ENCODE measurements at places on chromosomes 6 and 20.

GRCh38 chr20:44035924-44036323 is 121.3 kb downstream of the TOX2 start:
- DNase-seq: no peak

- DNase-seq: no peak
These were observed 168.5 kb downstream of the SYNDIG1 start for GRCh38 chr20:24637941-24638340.

GRCh38 chr20:38000293-38000692 is 33.0 kb downstream of the TTI1 start:
- no peak for DNase-seq

DNA sequence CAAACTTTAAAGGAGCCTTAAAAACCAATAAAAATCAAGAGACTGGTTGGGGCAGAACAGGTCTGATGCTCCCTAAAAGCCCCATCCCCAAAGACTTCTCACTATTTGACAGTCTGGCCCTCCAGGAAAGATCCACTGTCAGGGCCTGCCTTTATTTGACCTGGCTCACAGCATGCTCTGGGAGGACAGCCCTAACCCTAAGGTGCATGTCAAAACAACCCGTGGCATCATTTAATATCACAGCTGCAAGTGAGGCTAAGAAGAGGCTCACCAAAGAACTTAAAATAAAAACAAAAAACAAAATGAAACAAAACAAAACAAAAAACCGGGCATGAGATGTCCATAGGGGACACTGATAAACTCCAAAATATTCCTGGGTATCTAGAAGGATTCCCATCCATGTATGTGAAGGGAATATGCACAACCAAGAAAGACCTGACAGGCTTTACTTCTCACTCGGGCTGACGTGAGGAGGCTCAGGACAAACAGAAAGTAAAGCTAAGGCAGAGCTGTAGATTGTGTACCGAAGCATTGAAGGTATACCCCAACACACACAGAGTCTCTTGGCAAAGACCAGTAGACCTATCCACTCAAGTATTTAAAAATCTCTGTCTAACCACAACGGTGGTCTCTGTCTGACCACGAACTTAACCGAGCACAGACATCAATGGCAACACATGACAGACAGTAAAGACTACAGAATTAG is 57.3 kb downstream of the AHI1 start:
- no peak for DNase-seq

DNA sequence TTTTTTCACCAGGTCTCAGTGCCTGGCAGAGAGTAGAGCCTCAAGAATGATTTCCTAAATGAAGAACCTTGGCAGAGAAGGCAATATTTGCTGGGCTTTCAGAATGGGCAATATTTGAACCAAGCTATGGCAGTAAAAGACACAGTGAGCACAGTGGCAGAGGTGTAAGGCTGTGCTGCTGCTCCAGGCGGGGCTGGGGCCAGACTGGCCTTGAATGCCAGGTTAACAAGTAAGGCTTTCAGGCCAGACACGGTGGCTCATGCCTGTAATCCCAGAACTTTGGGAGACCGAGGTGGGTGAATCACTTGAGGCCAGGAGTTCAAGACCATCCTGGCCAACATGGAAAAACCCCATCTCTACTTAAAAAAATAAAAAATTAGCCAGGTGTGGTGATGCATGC is 8.5 kb upstream of the MYL9 start:
- DNase-seq: no peak

- DNase-seq: peak; percentile 92
These were observed at the start of gene MTCL3 for GRCh38 chr6:127518710-127519468. Gene MTCL3, minus strand, starts transcription at chr6:127519335.

- DNase-seq: no peak
These were observed 979.6 kb upstream of the MAP3K7 start for GRCh38 chr6:91566467-91566866.

- DNase-seq: no peak
These were observed 425.5 kb downstream of the TENT5A start for GRCh38 chr6:81326881-81327561.

DNA sequence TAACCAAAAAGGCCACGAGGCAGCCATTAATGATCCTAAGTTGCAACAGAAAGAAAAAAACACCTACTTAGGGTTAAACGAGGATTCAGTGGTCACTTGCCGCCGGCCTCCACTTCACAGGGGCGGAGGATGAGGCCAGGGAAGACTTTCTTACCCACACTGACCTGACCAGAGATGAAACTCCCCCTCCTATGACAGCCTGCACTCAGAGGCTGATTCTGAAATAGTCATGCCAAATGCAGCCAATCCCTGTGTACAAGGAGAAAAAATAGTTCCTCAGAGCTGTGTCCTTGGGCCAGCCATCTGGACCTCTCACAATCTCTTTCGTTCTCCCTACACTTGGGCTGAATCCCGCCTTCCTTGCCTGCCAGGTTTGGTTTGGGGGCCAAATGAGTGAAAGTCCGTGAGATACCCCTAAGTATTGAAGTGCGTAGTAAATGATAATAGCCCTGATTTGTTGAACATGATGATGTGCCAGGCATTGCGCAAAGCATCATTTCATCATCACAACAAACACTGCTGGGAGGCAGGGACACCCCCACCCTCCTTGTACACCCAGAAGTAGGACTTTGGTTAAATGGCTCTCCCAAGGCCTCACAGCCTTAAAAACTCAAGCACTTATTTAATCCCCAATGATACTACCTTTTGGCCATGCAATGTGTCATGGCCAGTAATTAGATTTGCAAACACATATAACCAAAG is 3.2 kb upstream of the IRF4 start:
- no peak for DNase-seq

- DNase-seq: no peak
These were observed 46.4 kb upstream of the PMEPA1 start for GRCh38 chr20:57756213-57756612.

GRCh38 chr6:37906121-37906520 is 86.6 kb downstream of the ZFAND3 start:
- DNase-seq: no peak

- no peak for DNase-seq
These were observed 265.1 kb downstream of the PREX1 start for GRCh38 chr20:48562586-48563116.

DNA sequence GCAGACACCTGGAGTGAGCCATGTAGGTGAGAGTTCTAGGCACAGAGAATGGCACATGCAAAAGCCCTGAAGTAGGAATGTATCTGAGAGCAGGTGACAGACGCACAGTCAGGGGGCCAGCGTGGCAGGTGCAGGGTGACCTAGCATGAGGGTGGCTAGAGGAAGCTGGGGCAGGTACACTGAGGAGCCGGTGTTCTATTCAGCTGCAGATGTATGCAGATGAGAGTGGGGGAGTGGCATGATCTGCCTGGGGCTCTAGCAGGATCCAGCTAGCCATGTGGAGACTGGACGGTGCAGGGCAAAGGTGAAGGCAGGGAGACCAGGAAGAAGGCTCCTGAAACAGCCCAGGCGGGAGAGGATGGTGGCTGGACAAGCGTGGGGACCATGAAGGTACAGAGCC is 10.7 kb downstream of the PEDS1 start:
- no peak for DNase-seq

DNA sequence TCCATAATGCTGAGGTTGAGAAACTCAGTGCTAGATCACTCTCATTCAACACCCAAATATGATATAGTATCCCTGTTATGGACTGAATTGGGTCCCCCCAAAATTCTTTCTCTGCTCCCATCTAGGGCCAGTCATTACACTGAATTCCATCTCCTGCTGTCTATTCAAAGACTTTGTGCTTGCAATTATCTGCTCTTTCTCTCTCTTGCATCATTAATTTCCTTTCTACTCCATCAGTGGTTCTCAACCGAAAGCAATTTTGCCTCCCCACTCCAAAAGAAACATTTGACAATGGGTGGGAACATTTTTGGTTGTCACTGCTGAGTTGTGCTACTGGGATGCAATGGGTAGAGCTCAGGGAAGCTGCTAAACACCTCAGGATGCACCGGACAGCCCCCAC is 271.5 kb upstream of the CDYL start:
- DNase-seq: no peak

DNA sequence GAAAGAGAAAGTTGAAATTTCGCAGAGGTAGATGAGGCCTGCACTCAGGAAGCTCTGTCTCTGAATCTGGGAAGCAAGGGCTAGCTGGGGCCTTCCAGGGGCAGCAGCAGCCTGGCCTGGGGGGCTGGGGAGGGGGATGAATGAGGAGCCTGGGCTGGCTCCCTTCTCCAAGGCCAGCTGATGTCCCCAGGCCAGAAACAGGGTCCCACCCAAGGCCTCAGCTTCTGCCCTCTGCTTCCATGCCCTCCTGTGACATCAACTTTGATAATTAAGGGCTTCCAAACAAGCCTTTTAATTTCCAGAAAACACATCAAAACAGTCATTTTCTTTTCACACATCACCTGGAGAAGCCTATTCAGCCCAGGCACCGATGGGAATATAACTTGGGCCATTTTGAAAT is 15.4 kb downstream of the TFAP2A start:
- DNase-seq: no peak

DNA sequence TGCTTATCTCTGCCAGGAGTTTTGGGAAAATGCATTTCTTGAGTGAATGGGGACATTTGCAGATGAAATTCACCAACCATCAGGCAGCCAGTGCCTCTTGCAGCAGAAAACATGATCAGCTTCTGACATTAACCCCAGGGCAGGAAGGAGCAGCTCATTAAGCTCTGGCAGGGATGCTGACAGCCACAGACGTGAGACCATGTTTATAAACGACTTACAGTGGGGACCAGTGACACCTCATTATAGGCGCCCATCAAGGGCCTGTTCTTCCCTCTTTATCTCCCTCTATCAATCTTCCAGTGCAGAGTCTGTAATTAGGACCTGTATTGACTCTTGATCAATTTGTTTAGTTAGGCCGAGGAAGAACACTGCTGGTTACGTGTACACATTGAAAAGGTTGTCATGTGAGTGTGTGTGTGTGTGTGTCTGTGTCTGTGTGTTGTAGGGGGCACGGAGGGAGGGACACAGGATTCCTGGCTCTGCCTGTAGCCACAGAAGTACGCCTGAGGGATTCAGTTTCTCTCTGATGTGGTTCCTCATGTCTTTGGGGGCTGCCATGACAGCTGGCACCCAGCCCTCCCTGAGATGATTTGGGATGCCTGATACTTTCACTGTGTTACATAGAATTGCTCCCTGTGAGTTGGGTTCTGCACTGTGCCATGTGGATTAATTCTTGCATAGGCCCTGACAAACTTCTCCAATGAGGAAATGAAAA is 428.4 kb upstream of the CHD6 start:
- DNase-seq: no peak

- DNase-seq: no peak
These were observed 100.0 kb downstream of the SLC35B3 start for GRCh38 chr6:8335381-8335780.

DNA sequence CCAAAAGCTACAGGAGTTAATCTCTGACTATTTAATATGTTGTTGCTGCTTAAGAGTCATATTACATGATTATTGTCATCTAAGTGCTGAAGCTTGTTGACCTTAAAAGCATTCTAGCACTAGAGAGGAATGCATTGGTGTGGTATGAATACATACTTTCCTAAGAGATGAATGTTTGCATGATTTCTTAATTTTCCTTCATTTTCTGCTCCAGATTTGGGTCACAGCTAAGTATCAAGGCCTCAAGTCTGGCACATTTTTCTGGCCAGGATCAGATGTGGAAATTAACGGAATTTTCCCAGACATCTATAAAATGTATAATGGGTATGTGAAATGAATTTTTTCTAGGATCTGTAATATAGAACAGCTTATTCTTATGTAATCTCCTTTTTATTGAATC is 53.6 kb downstream of the ENPP1 start:
- DNase-seq: no peak

- DNase-seq: no peak
These were observed 29.4 kb downstream of the NCOA5 start for GRCh38 chr20:46060301-46060881.

DNA sequence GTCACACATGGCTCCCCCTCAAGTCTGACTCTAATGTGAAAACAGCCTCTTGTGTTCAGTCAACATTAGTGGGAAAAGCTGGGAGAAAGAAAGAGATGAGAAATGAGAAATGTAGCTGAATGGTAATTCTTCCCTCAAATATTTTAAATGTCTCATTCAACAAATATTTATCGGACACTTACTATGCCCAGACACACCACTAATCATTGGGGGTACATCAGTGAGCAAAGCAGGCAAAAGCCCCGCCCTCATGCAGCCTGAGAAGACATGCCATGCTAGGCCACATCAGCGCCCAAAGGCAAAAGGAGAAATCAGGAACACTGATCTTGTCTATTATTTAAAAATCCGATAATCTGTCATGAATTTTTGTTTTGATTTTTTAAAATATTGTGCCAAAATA is 89.9 kb upstream of the ASF1A start:
- DNase-seq: no peak

DNA sequence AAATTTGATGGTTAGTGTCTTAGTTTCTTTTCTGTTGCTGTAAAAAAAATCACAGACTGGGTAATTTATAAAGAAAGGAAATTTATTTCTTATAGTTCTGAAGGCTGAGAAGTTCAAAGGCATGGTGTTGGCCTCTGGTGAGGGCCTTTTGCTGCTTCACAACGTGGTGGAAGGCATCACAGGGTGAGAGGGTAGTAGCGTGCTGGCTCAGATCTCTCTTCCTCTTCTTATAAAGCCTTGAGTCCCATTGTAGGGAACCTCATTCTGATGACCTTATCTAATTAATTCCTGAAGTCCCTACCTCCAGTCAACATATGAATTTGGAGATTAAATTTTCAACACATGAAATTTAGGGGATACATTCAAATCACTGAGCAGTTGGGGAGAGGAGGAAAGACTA is 62.0 kb downstream of the ARID1B start:
- no peak for DNase-seq
